ENCODE measurements at places on chromosomes 5 and 9.
A peak's percentile ranks its signal among the peaks of the same experiment; 100 is the strongest.

GRCh38 chr9:21392270-21392669 lies 7.1 kb upstream of the IFNA2 start:
- peak; percentile 31 for DNase-seq

- DNase-seq: no peak
Measured at GRCh38 chr9:80954521-80954920, 734.8 kb downstream of the TLE1 start.

GRCh38 chr5:112290691-112291090 lies 128.4 kb downstream of the EPB41L4A start:
- no peak for DNase-seq

GRCh38 chr9:104747565-104748358 lies at the start of gene NIPSNAP3A:
Gene NIPSNAP3A (plus strand): TSS chr9:104747683. CDS start chr9:104747793, 110 bp downstream.
- DNase-seq: peak; percentile 74

DNA sequence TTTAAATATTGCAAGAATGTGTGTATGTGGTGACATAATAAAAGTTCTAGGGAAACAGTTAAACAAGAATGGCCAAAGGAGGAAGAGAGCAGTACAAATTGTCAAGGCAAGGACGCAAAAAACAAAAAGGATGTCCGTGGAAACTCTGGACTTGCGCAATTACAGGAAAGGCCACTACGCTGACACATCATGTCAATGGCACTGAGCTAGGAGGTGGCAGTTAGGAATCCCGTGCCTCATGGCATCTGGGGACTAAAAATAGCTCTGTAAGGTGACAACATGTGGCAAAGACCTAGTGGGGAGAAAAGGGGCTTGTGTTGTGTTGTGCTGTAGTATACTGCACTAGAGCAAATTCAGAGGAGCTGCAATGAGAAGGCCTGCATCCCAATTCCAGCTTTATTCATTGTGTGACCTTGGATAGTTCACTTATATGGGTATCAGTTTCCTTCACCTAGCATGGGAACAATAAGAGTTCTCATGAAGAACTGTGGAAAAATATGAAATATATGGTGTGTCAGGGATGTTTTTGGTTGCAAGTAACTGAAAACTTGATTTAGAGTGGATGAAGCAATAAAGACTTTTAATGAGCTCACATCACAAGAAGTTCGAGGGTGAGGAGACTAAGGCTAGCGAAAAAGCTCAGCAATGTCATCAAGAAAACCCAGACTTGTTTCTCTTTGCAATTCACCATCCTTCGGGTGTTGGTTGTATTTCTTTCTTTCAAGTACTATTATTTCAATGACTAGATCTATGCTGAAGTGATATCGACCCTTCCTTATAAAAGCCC lies 124.1 kb upstream of the STC2 start:
- DNase-seq: no peak

Measured in HAP-1 (cell line).